Spleen (tissue), 13 donors: ENCODE measurements at places on chromosomes 12 and 14. TPM values are rescaled to one million over a fixed set of nuclear protein-coding genes. Genes with fewer than 3 reads are reported as not detected.

DNA sequence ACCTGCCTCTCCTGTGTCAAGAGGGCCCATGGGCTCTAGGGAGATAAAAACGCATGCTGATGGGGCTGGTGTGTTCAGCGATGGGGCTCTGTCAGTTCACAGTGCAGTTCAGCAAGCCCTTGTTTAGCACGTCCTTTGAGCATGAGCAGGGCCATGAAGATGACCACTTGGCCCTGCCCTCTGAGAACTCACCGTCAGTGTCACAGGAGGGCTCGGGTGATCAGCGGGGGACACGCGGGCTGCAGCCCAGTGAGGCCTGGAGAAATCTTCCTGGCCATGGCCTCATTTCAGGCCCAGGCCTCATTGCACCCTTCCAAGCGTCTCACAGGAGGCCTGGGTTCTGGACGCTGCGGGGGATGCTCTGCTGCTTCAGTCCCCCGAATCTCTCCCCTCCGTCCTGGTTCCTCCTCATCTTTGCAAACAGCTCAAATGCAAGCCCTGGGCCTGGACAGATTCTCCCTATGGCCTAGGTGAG, 181.6 kb downstream of the ADGRD1 start:
- peak; percentile 51 for DNase-seq

The KLHL33 gene
- total RNA-seq = 0.89 TPM

DNA sequence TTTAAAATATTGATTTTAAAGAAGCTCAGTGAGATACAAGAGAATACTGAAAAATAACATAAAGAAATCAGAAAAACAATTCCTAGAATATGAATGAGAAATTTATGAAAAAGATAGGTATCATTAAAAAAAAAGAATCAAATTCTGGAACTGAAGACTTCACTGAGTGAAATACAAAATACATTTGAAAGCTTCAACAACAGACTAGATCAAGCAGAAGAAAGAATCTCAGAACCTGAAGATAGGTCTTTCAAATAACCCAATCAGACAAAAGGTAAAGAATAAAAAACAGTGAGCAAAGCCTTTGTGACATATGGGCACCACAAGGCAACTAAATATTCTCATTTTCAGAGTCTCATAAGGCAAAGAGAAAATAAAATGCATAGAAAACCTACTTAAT, 29.4 kb downstream of the CEP83 start:
- no peak for DNase-seq

- DNase-seq = no peak
Measured at GRCh38 chr12:120909633-120910298, 5.6 kb upstream of the SPPL3 start.

The SLC25A47 gene
- not detected for total RNA-seq

The TAS2R14 gene
- 8.5 TPM for total RNA-seq

DNA sequence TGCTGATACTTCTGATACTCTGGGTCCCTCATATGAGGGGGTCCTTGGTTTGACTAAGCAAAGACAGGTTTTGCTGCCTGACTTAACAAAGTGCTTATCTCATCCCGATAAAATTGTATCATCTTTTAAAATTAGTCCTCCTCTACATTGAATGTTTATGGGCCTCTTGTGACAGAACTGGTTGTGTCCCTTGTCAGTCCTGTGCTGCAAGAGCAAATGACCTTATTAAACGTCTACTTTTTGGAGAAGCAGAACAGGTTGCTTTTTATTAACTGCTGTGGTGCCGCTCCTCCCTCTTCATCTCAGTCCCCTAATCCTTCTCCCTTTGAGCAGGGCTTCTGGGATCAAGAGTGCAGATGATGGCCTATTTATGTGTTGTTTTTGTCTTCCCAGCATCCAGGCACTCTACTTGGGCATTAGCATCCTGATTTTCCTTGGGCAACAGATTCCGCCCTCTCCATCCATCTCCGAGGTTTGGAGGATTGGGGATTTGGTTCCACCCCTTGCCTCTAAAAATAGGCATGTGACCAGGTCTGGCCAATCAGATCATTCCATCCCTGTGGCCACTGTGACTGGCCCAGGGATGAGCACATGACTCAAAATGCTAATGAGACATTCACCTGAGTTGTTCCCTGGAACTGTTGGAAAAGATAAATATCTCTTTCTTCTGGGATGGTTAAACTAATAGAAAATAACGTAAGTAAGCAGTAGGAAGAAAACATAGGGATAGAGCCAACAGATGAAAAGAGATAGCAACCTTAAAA, 2.9 kb upstream of the DENR start:
- DNase-seq = no peak

The MARS1 gene
- 146 TPM for total RNA-seq

DNA sequence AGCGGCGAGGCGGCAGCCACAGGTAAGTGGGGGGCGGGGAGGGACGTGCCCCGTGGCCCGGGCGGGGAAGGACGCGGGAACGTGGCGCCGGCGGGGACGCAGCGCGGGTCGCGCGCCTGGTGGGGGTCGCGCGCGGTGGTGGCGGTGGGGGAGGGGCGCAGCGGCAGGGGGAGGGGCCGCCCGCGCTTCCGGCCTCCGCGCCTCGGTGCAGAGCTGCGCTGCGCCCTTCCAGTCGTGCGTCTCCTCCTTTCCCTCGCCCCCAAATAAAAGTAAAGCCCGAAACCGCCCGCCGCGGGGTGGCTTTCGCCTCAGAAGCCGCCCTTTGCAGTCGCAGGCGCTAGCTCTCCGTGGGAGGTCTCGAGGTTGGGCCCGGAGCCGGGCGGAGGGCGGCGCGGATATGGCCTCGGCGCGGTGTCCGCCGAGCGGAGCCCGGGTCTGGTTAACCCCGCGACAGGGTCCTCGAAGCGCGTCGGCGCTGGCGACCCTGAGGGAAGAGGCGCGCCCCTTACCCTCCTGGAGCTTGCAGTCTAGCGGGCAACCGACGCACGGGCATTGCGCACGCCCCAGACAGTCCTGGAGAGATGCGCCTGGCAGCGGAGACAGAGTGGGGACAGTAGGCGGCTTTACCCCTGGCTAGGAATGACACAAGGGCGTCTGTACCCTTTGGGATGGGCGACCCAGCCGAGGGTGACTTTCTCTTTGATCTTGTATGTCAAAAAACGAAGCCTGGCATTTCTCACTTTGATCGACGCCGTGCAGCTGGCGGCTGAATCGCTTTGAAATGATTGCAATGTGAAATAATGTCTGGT, 589 bp downstream of the ATF1 start:
- no peak for DNase-seq

DNA sequence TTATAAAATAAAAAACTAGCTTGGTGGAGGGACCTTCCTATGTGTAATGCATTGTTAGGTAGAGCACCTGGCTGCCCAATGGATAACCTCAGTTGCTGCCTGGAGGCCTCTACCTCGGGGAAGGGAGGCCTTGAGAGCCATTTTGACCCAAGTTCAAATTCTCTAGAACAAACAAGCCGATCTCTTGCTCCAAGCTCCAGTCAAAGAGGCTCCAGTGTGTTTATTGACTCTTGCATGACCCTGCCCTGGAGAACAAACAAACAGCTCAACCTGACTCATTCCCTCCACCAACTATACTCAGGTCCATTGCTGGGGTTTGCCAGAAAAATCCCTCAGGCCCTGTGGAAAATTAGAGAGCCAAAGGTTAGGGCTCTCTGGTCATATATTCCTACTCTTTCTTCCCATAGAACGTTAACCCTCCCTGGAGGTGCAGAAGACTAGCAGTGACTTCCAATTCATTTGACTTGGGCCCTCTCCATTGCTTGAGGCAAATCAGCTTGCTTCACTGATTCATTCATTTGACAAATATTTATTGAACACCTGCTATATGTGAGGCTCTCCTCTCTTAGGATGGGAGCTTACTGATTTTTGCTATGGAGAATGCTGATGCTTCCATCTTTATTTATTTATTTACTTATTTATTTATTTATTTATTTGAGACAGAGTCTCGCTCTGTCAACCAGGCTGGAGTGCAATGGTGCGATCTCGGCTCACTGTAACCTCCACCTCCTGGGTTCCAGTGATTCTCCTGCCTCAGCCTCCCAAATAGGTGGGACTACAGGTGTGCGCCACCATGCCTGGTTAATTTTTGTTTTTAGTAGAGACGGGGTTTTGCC, 73.7 kb upstream of the CISTR start:
- DNase-seq = no peak

The EPYC gene
- not detected for total RNA-seq

GRCh38 chr12:94145191-94145983, 3.0 kb upstream of the PLXNC1 start:
- no peak for DNase-seq

The TMED10 gene
- 193 TPM for total RNA-seq

- no peak for DNase-seq
Measured at GRCh38 chr12:2844786-2845185, 10.0 kb upstream of the NRIP2 start.

DNA sequence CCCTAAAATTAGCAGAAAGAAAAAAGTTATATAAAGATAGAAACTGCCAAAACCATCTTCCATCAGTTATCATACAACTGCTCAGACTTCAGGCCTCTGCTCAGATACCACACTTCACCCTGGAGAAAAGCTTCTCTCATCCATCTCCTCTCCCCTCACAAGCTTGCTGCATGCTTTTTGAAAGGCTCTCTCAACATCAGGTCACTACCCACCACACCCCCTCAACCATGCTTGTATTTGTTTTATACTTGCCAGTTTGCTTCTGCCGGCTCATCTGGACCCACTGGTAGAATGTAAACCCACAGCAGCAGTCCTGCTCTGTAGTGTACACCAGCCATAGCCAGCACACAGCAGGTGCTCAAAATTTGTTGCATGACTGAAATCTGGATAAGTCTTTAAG, 8.8 kb downstream of the PPP1CC start:
- no peak for DNase-seq

The METTL1 gene
- total RNA-seq = 8.7 TPM

- no peak for DNase-seq
Measured at GRCh38 chr12:52338241-52338960, 17.2 kb upstream of the KRT83 start.

The OXA1L gene
- total RNA-seq = 109 TPM

The B4GALNT3 gene
- total RNA-seq = 1.6 TPM

DNA sequence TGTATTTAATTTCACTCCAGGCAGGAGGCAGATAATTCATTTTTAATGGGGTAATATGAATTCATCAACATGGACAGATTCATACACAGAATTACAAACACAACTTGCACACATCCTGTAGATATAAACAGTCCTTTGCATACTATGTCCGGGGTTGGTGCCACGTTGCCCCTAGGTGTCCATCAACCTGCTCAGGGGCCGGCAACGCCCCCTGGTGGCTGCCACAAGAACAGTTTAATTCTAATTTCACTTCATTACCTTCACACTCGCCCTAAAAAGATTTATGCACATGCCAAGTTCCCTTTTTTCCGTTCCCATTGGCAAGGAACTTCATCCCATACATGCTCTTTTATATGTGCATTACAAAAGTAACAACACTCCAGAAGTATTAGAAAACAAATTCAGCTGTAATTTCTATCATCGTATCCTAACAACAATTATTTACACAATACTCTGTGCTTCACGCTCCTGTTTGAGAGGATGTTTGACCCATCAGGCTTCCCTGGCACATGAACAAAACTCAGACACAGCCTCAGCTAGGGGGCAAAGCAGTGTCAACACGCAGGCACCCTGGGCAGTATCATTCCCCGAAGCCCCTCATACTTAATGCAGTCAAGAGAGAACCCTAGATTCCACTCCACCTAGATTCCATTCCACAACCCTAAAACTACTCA, 15.5 kb downstream of the MANSC1 start:
- DNase-seq = peak; percentile 88

GRCh38 chr12:99389751-99390150, 257.8 kb upstream of the GARIN6 start:
- DNase-seq = no peak

The MORN3 gene
- not detected for total RNA-seq

DNA sequence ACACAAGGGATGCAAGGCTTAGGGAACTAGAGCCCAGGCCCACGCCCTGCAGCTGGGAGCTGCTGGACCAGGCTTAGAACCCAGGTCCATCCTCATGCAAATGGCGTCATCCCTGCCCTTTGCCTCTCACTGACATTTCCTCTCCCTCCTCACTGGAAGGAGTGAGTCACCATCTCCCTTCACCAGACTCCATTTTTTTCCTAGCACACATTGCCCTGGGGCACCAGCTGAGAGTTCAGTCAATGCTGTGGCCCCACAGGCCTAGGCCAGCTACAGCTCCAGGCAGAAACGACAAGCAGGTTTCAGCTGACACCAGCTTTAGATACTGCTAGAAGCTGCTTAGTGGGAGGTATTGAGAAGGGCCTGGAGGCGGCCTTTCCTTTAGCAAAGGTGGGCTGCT, 98.9 kb downstream of the RIMBP2 start:
- DNase-seq = no peak

DNA sequence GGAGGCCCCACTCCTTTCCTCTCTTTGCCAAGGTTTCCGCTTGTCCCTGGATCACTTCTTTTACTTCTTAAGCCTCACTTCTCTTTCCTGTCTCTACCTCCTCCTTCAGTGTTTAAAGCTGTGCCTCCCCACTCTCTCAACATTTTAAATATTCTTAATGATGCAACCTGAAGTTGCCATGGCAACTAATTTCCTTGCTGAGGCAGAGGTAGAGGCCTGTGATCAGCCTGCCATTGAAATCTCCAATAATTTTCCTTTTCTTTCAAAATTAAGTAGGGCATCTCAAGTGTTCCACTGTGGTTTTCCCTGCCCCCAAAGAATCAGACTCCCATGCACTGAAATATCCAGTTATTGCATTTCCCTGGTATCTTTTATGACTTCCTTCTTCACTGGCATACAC, 108.6 kb upstream of the VRK1 start:
- no peak for DNase-seq

DNA sequence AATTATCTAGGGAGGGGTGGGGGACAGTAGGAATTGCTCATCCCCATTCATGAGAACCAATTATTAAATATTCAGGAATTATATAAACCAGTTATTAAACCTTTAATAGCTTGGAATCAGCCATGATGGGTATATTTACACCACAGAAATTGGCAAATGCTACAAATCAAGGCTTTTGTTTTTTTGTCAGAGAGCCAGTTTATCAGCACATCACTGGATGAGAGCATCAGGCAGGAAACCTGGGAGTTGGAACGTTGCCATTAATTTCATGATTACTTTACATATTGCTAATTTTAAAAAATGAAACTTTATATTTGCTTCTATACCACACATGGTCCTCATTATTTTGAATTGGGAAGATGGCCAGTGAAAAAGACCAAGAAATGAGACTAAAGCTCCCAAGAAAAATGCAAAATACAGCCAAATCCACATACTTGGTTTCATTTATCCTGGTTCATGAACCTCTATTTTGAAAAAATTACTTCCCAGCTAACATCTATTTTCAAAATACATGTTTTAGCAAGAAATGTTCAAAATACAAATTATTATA, 48.4 kb downstream of the ATL1 start:
- no peak for DNase-seq

The RIMBP2 gene
- 0.98 TPM for total RNA-seq

The LRTM2 gene
- total RNA-seq = not detected

The CD4 gene
- total RNA-seq = 207 TPM

GRCh38 chr12:13277293-13277692, 80.8 kb downstream of the EMP1 start:
- DNase-seq = no peak

DNA sequence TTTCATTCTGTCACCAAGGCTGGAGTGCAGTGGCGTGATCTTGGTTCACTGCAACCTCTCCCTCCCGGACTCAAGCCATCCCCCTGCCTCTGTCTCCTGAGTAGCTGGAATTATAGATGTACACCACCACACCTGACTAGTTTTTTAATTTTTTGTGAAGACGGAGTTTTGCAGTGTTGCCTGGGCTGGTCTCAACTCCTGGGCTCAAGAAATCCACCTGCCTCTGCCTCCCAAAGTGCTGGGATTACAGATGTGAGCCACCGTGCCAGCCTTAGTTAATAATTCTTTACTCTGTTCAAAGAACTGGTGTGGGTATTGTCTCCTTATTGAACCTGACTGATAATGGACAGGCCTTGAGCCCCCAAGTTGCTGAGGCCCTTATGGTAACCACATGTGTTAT, 10.4 kb upstream of the KRT7 start:
- peak; percentile 2 for DNase-seq

- DNase-seq = no peak
Measured at GRCh38 chr12:107134558-107134957, 41.2 kb upstream of the CRY1 start.
